Activated T-cell treated with anti-CD3 and anti-CD28 coated beads, Interleukin-2, amount 50 U/mL, for 1 hour (primary cell): ENCODE measurements at places on chromosomes 12 and 14.

- DNase-seq = no peak
Measured at GRCh38 chr12:24901576-24902461, 47.1 kb downstream of the BCAT1 start.

DNA sequence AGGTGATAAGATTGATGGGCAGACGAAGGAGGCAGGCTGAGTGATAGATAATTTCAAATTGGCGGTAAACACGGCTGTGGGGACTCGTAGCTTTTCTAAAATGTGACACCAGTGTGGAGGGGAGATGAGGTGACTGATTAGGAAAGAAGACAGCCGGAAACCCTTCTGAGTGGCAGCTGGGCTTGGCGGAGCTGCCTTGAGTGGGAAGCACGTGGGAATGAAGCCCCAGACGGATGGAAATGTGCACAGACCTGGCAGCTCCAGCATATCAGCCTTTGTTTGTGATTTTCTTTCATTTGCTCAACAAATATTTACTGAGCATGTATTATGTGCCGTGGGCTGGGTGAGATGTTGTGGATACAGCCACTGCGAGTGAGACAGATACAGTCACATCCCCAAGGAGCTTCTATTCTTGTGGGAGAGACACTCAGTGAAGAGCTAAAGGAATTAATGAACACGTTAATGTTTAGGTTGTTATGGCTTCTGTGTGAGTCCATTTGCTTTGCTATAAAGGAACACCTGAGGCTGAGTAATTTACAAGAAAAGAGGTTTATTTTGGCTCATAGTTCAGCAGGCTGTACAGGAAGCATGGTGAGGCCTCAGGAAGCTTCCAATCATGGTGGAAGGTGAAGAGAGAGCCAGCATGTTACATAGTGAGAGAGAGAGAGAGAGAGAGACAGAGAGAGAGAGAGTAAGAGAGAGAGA lies 65.5 kb upstream of the LHX5 start:
- no peak for DNase-seq

DNA sequence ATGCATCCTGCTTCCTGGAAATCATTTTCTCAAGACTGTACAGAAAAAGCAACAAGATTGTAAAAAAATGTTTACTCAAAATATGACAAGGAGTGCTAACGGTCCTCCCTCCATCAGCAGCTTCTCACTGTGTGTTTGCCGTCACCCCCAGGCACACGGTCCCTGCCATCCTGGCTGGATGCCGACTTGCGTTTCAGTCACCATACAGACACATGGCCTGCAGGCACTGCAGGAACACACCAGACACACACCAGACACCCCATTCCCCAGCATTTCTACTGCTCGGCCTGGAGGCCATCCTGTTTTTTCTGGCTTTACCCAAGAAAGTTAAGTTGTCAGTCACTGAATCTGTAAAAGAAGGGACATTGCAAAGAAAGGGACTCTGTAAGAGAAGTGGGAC lies 10.8 kb downstream of the KCNK10 start:
- no peak for DNase-seq

- DNase-seq = no peak
Measured at GRCh38 chr12:20319366-20319765, 49.0 kb upstream of the PDE3A start.
